ENCODE measurements at places on chromosomes 7 and 10. TPM values are rescaled to one million over a fixed set of nuclear protein-coding genes. Genes with fewer than 3 reads are reported as not detected.

DNA sequence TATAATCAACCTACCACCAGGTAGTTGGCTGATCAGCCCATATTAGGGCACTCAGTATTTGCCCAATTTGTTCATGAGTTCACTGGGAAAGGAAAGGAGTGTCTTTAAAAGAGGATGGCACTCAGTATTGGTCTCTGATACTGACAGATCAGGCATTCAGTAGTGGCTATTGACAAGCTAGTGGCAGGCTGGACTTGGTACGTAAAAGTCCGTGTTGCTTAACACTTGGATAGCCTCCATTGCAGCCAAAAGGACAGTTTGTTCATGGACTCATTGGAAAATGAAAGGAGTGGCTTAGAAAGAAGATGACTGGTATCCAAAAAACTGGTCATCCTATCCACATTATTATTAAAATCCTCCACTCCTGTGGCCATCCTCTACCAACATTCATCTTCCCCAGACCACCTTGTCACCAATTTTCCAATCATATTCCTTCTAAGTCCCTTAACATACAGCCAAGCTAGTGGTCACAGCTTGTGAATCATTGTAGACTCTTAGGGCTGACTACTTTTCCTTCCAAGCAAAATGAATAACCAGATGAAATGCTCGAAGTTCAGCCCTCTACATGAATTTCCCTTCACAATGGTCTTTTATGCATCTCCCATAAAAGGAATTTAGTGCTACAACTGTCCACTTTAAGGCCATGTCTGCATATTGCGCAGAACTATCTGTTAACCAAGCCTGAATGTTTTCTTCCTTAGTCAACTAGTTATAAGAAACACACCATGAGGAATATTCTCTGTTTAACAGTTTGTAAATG is 78.6 kb upstream of the MAGI2 start:
- DNase-seq, result no peak

GRCh38 chr10:2202401-2202800 is 465.1 kb upstream of the ADARB2 start:
- no peak for DNase-seq

Gene SPDYE1
- total RNA-seq, result not detected

DNA sequence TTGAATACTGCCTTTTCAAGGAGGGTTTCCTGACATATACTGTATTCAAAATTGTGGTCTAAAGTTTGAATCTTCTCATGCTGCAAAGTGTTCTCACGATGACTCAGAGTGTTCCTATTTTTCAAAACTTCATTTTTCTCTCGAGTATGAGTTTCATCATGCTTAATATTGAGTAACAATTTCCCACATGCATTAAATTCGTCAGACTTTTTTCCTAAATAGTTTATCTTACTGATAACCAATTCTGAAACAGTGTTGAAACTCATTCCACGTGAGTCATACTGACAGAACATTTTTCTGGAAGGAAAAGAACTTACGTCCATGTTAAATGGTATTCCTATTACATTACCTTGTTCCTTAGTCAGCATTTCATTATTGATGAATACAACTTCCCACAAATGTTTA is 44.1 kb downstream of the ZNF33B start:
- no peak for DNase-seq

DNA sequence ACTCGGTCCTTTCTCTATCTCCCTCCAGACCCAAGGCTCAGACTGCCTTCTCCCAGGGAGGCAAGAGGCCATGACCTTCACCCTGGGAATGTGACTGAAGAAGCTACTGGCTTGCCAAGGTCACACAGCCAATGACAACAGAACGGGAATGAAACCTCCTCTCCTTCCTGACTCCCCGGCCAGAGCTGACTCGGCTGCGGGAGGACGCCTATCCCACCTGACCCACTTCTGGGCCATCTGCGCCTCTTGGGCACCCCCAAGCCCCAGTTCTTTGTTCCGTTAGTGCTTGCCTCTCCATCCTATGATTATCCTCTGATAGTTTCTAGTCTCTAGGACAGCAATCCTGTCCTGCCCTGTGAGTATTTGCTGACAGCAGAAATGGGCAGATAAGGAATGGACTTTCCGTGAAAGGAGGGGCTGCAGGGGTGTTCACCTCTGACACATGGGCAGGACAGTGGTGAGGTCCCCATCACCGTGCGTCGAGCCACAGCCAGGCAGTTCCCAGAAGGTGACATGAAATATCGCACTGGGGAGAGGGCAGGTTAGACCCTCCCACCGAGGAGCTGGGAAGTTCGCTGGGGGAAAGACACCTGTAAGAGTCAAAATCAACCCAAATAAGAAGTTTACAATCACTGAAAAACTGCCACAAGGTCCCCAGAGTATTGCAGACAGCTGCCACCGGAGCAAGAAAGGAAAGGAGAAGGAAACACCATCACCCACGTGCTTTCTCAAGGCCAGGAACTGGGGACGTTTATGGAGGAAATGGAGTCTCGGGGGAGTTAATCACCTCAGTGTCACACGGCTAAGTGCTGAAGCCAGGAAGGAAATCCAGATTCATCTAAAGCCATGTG is 63.0 kb downstream of the INSIG1 start:
- no peak for DNase-seq

DNA sequence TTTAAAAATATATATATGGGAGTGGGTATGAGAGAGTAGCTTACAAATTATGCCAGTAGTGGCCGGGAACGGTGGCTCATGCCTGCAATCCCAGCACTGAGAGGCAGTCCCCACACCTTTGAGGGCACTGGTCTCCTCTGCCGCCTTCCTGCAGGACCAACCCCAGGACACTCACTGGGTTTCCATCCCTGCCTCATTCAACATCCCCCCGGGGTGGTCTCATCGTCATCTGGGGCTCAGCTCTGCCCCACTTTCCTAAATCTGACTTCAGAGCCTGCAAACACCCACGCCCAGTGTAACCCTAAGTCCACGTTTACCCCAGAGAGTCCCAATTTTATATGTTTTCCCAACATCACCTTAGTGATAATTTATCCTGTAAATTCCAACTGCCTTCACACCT is 96.5 kb downstream of the DIP2C start:
- DNase-seq, result no peak

DNA sequence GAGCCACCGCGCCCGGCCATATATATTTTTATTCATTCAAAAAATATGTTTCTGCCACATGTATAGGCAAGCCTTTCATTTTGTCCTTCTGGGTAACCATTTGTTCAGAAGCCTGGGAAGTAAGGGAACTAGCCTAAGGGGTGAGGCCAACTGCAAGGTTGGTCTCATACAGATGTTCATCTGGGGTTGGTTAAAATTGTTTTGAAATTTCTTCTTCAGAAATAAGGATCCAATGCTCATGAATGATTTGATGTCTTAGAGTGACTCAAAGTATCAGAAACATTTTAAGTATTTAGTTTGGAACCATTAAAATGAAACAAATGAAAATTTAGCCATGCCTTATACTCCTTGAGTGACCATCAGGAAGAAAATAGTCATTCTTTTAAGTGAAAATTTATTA is 397.2 kb downstream of the SUGCT start:
- DNase-seq, result no peak

DNA sequence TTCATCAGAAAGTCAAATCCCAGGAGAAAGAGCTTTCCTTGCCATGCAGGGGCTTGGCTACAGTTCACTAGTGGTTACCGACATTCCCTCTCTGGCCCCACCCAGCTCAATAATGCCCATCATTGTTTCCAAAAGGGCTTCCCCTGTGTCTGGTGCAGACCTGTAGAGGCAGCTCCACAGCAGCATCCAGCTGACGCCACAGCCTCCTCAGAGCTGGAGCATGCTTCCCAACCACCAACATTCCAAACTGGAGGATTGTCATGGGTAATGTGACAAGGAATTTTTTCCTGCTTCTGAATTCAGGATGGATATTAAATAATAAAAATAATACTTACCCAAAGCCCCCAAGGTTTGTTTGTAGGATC is 77.4 kb downstream of the ZNF365 start:
- DNase-seq, result peak; percentile 83
